Activated naive CD8-positive, alpha-beta T cell treated with anti-CD3 and anti-CD28 coated beads, Interleukin-2, amount 10 ng/mL, durations not matched to agents 7 days and 5 days (primary cell): ENCODE measurements at places on chromosomes 1 and 21. TPM values are rescaled to one million over a fixed set of nuclear protein-coding genes. Genes with fewer than 3 reads are reported as not detected.
A peak's percentile ranks its signal among the peaks of the same experiment; 100 is the strongest.

DNA sequence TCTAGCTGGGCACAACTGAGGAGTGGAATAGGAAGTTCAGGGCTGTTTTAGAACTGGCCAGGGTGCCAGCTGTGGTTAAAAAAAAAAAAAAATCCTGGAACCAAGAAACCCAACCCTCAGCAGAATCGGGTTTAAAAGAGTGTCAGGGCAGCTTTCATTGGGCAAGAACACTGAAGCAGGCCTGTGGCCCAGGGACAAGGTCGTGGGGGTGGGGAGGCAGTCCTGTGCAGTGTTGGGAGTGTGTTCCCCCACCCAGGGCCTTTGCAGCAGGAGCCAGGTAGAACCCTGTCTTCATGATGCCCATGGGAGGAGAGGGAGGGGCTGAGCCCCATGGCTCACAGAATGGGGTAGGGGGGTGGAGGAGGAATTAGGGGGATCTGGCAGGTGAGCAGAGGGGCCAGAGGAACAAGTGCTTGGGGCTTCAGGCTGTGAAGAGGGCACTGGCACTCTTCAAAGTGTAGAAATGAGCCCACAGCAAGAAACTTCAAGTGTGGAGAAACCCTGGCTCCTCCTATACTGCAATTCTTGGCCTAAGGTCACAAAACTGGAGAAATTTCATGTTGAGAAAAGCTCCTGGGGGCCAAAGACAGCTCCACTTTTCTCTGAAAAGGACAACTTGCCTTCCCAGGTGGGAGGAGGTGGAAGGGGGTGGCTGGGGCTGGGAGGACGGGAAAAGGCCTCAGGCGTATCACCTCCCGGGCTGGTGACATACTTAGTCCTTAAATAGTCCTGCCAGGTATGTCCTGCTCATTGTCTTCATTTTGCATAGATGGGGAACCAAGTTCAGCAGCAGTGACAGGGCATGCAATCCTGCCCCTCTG, 39.3 kb downstream of the KIAA1614 start:
- no peak for DNase-seq

DNA sequence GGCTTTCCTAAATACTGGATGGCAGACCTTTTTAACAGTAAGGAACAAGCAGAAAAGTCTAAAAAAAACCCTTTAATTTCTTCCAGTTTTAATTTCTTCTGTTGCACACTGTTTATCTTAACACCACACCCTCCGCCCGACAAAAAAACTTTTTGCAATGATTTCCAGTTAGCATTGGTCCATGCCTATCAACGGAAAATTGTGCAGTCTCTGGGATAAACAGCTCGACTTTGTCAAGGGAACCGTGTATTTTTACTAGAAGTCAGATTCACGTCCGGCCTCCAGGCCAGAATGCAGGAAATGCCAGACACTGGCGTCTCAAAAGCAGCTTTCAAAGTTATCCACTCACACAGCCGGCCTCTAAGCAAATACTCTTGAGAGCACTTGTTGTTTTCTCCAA, 378 bp upstream of the NUP210L start:
- no peak for DNase-seq

DNA sequence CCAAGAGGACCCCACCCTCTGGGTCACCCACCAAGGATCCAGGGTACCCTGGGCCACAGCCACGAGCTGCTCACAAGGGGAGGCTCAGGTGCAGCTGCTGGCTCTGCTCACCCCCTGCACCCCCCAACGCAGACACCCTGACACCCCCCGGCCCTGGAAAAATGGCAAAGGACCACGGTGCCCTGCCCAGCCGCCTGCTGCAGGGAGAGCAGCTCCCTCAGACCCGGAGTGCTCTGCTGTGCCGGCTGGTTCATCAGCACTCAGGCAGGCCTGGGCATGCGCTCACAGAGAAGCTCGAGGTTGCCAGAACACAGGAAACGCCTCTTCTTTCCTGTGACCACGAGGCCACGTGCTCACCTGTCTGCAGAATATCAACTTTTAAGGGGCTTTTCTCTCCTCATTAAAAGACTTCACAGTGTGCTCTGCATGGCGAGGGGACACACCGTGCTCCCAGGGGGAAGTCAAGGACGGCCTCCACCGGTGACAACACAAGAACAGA, 4.3 kb upstream of the C1QTNF12 start:
- peak; percentile 74 for DNase-seq

The NCMAP gene
- 0.23 TPM for total RNA-seq

The PTGFR gene
- not detected for total RNA-seq
